ENCODE measurements at places on chromosomes 2 and 18.

DNA sequence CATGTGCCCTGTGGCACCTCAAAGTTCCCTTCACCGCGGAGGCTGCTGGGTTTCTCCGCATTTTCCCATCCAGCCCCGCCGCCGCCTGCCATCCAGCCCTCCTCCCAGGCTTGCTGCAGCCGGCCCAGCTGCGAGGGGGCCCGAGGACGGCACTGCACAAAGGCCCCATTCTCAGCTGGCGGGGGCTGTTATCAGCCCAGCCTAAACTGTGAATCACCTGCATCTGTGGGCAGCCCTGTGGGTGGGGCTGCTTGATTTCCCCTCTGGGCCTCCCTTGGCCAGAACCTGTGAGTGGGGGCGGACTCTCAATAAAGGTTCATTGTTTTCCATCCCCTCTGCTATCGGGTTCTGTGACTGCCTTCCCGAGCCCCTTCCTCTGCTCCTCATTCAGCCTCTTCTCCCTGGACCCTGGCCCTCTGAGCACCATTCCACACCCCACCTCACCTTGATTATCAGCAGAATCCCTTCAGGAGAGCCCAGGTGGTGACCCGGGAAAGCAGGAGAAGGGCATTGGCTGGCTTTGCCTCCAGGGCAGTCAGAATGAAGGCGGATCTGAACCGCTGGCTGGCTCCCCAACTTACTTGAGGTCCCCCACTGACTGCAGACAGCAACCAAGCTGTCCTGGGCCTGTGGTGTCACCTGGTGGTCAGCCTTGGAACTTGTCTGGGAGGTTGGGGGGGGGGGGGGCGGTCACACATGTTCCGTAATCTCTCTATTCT, 204.5 kb downstream of the ZFP36L2 start:
- DNase-seq, result no peak

DNA sequence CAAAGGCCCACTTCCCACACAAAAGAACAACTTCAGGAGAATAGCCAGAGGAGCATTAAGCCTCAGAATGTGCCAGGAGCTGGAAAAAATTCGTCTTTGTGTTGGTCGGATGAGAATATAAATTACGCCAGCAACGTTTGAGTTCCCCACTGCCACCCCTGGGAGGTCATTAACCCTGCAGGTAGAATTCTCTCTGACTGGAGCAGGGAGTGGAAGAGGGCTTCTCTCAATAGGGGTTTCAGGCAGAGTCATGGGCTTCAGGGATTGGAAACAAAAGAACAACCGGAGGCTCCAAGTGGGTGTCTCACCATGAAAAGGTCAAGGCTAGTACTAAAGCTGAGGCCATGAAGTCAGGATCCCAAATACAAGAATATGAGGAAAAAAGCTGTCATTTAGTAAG, 69.0 kb upstream of the DDX18 start:
- no peak for DNase-seq

- no peak for DNase-seq
Measured at GRCh38 chr2:113686537-113686936, 59.5 kb downstream of the RABL2A start.

DNA sequence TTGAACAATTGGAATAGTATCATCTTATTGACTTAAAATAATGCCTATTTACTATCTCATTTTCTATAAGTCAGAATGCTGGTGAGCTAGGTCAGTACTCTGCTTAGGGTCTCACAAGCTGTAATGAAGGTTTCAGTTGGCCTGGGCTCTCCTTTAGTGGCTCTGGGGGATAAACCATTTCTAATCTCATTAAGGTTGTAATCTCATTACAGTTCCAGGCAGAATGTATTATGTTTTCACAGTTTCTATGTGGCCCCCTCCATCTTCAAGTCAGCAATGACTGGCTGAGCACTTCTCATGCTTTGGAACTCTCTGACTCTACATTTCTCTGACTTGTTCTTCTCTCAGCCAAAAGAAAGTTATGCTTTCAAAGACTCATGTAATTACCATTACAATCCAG, 163.1 kb downstream of the CCDC178 start:
- no peak for DNase-seq

GRCh38 chr2:20052861-20053281, 1.4 kb upstream of the LAPTM4A start:
- peak; percentile 31 for DNase-seq

DNA sequence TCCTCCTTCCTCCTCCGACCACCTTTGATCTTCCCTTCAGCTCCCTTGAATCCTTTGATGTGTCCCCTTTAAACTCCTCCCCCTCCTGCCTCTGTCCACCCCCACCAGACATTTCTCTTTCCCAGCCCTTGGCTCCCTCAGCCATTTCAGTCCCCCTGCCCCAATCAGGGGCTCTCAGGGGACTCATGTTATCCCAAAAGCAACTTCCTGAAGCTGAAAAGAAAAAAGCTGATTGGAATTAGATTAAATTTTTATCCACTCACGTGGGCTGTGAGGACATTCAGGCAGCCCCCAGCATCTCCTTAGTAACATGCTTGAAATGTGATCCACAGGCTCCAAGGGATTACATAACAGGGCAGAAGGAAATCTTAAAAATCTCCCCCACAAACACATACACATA, 81.3 kb downstream of the NEURL3 start:
- DNase-seq, result no peak

GRCh38 chr18:55384551-55385275, 203.3 kb downstream of the TCF4 start:
- no peak for DNase-seq

GRCh38 chr2:117519238-117519637, 295.3 kb upstream of the DDX18 start:
- DNase-seq, result no peak

DNA sequence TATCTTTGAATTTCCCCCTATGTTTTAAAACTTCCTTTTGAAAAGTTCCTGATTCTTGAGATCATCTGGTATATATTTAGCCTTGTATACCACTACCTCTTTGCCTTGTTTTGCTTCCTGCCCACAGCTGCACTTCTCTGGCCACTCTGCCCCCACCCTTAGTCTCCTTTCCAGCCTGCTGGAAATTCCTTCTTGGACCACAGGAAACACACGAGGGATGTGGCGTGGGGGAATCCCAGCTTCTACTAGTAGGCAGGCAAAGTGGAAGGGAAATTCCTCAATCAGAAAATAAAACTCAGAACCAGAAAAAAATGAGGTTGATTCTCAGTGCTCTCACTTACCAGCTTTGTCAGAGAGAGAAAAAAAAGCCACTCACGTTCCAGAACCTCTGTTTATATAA, 13.4 kb downstream of the IL18RAP start:
- DNase-seq, result no peak

- no peak for DNase-seq
Measured at GRCh38 chr18:59639136-59639535, 58.1 kb downstream of the CCBE1 start.

DNA sequence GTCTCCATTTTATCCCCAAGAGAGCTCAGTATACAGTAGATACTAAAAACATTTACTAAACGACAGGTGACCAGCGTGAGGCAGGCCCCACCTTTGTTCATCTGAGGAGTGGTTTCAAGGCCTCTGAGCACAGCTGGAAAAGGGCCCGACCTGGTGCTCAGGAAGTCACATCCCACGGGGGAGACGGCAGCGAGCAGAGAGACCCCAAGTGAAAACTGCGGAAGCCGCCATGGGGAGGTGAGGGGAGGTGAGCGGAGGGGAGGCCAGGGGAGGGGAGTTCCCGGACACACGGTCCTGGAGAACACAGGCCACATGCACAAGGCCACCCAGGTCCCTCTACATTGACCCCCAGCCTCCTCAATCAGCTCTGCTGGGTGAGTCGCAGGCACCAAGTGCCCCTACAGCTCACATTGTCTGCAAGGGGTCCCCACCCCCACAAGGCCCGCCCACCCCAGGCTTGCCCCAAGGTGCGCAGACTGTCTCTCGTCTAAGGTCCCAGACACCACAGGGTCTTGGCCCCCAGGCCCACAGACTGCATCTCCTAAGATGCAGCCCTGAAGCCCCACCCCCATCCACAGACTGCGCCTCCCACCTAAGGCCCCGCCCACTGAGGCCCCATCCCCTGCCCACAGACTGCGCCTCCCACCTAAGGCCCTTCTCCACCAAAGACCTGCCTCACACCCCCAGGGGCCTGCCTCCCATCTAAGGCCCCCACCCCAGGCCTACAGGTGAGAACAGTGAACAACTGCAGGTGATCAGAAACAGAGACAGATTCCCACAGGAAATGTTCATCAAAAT, 19.1 kb downstream of the PARD6G start:
- no peak for DNase-seq

DNA sequence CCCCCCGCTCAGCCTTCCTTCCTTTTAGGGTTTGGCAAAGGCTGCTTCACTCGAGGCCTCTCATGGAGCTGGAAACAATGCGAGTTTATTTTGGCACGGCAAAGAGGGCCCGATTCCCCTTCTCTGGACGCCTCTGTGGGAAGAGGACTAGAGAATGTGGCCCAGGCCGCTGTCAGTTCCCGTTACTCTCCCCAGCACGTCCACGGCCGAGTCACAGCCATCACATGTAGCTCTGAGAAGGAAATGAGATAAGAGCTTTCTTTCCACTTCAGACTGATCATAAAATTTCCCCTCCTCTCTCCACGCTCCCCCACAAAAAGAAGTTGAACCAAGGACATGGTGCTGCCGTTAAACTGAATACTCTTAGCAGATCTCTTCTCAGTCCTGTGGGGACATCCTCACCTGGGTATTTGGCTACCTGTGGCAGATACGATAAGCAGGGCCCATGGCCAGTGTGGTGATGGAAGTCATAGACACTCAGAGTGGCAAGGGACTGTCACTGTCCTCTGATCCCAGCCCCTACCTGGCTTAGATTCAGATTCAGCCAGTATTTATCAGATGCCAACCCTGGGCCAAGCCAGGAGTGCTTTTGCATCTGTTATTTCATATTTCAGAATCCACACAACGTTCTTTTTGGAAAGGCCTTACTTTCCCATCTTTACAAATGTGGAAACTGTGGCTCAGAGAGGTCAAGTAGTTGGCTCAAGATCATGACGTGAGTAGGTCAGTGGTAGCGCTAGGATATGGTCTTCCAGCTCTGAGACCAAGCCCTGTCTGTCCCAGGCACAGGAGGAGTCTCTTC, 101.2 kb downstream of the MCFD2 start:
- no peak for DNase-seq

DNA sequence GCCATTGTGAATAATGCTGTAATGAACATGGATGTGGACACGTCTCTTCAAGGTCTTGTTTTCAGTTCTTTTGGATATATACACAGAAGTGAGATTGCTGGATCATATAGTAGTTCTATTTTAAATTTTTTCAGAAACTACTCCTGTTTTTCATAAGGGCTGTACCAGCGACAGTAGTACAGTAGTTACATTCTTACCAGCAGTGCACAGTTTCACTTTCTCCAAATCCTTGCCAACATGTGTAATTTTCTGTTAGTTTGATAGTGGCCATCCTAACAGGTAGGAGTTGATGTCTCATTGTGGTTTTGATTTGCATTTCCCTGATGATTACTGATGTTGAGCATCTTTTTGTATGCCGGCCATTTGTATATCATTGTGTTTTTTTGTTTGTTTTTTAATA, 81.7 kb downstream of the EPC2 start:
- no peak for DNase-seq

- no peak for DNase-seq
Measured at GRCh38 chr2:3476985-3477327, 42.4 kb downstream of the ADI1 start.

DNA sequence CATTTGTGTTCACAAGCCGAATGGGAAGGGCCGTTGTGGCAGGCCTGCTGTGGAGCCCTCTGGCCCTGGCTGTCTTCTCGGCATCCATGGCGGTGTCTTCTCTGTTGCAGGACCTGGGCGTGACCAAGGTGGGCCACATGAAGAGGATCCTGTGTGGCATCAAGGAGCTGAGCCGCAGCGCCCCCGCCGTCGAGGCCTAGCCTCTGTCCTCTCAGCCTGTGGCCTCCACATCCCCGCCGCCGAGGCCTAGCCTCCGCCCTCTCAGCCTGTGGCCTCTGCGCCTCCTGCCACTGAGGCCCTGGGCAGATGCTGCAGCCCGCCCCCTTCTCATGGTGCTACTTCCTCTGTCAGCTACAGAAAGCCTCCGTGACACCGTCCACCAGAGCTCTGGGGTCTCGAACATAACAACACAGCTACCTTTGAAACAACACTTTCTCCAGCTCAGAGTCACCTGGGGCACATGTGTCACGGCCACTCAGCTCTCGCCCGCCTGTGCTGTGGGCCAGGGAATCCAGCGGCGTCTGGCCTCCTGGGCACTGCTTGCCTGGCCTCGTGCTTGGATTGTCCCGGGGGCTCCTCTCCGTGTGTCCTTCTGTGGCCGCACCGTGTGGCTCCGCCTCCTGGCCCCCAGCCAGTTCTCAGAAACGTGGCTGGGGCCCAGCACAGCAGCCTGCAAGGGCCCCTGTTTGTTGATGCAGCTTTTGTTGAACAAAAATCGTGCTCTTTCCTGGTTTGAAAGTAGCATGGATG, 97.1 kb downstream of the USP40 start:
- no peak for DNase-seq

DNA sequence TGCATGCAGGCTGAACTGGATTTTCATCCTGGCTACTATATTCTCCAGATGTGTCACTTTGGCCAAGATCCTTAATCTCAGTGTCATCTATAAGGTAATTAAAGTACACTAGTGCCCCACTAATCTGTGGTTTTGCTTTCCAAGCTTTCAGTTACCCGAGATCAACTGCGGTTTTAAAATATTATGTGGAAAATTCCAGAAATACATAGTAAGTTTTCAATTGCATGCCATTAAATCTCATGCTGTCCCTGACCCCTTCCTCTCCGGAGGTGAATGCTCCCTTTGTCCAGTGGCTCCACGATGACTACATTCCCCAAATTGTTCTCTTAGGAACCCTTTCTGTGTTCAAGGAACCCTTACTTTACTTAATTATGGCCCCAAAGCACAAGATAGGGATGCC, 5.3 kb upstream of the TYMS start:
- no peak for DNase-seq

- DNase-seq, result no peak
Measured at GRCh38 chr18:42157878-42158277, 202.8 kb downstream of the PIK3C3 start.

GRCh38 chr2:200679535-200679934, 93.7 kb downstream of the AOX1 start:
- DNase-seq, result no peak

DNA sequence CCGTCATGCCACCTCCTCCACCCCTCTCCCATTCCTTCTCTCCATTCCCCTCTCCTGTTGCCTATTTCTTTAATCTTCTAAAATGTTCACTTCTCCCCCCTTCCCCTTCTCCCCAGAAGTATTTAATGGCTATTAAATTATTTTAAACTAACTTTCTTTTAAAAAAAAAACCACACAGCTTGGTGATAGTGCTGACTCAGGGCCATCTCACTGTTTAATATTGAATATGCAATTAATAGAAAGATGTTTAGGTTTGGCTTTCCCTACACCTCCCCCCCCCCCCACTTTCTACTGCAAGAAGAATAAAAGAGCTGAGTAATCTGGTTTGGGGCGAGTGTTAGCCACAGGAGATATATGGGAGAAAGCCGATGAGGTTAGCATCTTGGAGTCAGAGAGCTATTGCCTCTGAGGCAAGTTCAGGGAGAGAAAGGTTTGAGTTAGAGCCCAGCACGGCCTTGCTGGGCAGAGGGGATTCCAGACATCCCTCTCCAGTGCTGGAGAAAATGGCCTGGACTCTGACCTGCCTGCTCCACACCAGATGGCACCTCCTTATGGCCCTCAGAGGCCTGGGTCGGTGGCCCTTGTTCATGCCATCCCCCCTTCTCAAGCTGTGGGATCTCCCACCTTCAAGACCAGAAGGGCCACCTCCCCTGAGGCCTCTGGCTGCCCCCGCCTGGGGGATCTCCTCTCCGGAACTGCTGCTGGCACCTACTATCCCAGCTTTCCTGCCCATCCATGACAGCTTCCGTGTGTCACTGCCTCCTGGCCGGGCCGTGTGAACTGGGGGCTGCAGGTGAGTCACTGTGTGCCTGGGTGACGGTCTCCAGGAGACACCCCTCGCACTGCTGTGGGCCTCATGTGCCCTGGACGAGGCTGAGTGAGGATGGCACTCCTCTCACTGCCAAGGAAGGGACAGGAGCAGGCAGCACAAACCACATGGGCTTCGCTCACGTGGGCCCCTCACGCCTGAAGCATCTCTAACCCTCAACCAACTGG, 246.9 kb downstream of the CELF4 start:
- no peak for DNase-seq
